Activated naive CD4-positive, alpha-beta T cell treated with anti-CD3 and anti-CD28 coated beads for 36 hours (primary cell): ENCODE measurements at places on chromosomes 6 and 20. TPM values are rescaled to one million over a fixed set of nuclear protein-coding genes. Genes with fewer than 3 reads are reported as not detected.
A peak's percentile ranks its signal among the peaks of the same experiment; 100 is the strongest.

DNA sequence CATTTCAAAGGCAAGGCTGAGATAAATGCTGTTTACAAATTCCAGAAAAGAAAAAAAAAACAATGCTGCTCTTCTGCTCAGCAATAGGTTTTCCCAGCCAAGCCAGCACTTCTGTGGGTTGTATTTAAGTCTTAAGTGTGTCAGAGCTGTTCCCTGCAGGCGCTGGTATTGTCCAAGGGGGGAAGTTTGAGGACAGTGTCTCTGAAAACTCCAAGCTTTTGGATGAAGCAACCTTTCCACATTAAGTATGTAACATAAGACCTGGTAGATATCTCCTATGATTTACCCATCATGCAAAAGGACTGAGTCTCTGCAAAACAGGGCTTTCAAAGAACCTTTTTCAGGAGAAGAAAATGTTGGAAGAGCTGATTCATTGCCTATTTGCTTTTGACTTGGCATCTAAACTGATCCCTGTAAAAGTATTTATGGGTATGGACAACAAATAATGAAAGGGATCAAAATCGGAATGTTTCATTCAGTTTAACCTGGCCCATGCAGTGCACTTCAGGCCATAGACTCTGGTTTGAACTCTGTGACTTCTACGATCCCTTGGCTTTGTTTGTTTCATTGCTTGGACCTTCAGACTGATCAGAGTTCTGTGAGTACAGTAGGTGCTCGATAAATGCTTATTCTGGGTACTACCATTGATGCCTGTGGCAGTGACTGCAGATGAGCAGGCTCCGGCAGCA, 16.1 kb upstream of the PLG start:
- H3K36me3 ChIP-seq: no peaks in the 10 kb centered on the region
- DNase-seq: no peak
- no peaks in the 10 kb centered on the region for H3K4me1 ChIP-seq
- H3K27ac ChIP-seq: no peak overlapping the region
- H3K27me3 ChIP-seq: peaks cover 5% of the 10 kb centered on the region

- H3K27me3 ChIP-seq: no peaks in the 10 kb centered on the region
- H3K27ac ChIP-seq: no peak overlapping the region
- no peak for DNase-seq
- H3K4me3 ChIP-seq: no peak overlapping the region
- peaks cover 11% of the 10 kb centered on the region for H3K36me3 ChIP-seq
- no peaks in the 10 kb centered on the region for H3K4me1 ChIP-seq
Observed at GRCh38 chr6:136563386-136564152, 13.3 kb upstream of the MAP7 start.

RBBP8NL gene
- not detected for total RNA-seq

- no peaks in the 10 kb centered on the region for H3K36me3 ChIP-seq
- H3K27me3 ChIP-seq: peaks cover 4% of the 10 kb centered on the region
- DNase-seq: peak; percentile 61
- H3K4me1 ChIP-seq: peaks cover 7% of the 10 kb centered on the region
- H3K4me3 ChIP-seq: no peak overlapping the region
Observed at GRCh38 chr6:125952764-125953501, 3.6 kb upstream of the HINT3 start.

NFYA gene
- total RNA-seq: 38.7 TPM

PROCR gene
- total RNA-seq: 1.7 TPM

GRCh38 chr6:117666881-117667280, 8.4 kb upstream of the NUS1 start:
- H3K27ac ChIP-seq: no peak overlapping the region
- H3K27me3 ChIP-seq: no peaks in the 10 kb centered on the region
- no peak for DNase-seq
- no peaks in the 10 kb centered on the region for H3K4me1 ChIP-seq
- no peak overlapping the region for H3K4me3 ChIP-seq
- peaks cover 16% of the 10 kb centered on the region for H3K36me3 ChIP-seq

RIPPLY2 gene
- total RNA-seq: not detected

DNA sequence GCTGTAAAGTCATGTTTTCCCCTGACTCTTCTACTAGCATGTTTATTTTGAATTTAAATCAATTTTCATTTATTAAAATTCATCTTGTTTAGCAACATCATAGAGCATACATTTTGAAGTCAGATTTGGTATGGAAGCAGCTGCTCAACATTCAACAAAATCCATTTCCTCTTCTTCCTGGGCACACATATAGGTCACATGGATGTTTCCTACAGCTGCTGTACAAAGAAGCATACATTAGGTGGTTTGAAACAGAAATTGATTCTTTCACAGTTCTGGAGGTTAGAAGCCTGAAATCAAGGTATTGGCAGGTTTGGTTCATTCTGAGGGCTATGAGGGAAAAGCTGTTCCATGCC, 495.2 kb downstream of the RFPL4B start:
- DNase-seq: no peak
- no peak overlapping the region for H3K27ac ChIP-seq
- H3K36me3 ChIP-seq: no peaks in the 10 kb centered on the region
- H3K4me3 ChIP-seq: no peak overlapping the region

- H3K36me3 ChIP-seq: no peaks in the 10 kb centered on the region
- H3K4me3 ChIP-seq: no peak overlapping the region
- H3K4me1 ChIP-seq: no peaks in the 10 kb centered on the region
- peaks cover 12% of the 10 kb centered on the region for H3K27me3 ChIP-seq
- no peak for DNase-seq
Observed at GRCh38 chr20:17417225-17417624, 114.0 kb downstream of the BFSP1 start.

EDN3 gene
- not detected for total RNA-seq

ARFGEF3 gene
- 0.72 TPM for total RNA-seq

DNA sequence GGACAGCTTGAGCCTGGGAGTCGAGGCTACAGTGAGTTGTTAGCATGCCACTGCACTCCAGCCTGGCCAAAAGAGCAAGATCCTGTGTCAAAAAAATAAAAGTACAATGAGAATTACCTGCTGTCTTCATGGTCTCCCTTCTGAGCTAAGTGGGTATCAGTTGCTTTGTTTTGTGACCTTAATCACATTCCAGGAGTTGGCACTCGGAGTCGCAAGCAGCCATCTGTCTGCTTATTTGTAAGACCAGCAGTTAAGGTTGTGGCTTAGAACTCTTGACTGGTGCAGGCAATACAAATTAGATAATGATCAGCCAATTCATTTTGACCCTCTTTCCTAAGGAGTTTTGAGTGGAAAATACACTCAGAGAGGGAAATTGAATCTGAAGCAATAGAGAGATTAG, 114.0 kb downstream of the MYO6 start:
- H3K27ac ChIP-seq: no peak overlapping the region
- H3K27me3 ChIP-seq: peaks cover 6% of the 10 kb centered on the region
- H3K4me3 ChIP-seq: no peak overlapping the region
- DNase-seq: no peak

DNA sequence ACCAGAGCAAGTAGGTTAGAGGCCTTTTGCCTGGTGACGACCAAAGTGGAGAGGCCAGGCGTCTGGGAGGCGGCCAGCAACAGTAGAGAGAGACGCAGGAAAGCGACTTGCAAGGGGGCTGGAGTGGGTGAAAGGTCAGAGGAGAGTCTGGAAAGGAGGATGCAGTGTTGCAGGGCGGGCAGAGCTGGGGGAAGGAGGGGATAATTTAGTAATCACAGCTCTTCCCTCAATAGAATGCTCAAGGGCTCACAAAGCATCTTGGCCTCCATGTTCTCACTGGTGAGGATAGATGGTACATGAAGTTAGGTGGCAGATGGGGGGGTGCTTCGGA, 25.2 kb downstream of the TCF15 start:
- H3K4me1 ChIP-seq: no peaks in the 10 kb centered on the region
- H3K27me3 ChIP-seq: peaks cover 6% of the 10 kb centered on the region
- DNase-seq: no peak
- H3K27ac ChIP-seq: no peak overlapping the region

TCF15 gene
- total RNA-seq: not detected

TNFAIP3 gene
- total RNA-seq: 289 TPM

DNA sequence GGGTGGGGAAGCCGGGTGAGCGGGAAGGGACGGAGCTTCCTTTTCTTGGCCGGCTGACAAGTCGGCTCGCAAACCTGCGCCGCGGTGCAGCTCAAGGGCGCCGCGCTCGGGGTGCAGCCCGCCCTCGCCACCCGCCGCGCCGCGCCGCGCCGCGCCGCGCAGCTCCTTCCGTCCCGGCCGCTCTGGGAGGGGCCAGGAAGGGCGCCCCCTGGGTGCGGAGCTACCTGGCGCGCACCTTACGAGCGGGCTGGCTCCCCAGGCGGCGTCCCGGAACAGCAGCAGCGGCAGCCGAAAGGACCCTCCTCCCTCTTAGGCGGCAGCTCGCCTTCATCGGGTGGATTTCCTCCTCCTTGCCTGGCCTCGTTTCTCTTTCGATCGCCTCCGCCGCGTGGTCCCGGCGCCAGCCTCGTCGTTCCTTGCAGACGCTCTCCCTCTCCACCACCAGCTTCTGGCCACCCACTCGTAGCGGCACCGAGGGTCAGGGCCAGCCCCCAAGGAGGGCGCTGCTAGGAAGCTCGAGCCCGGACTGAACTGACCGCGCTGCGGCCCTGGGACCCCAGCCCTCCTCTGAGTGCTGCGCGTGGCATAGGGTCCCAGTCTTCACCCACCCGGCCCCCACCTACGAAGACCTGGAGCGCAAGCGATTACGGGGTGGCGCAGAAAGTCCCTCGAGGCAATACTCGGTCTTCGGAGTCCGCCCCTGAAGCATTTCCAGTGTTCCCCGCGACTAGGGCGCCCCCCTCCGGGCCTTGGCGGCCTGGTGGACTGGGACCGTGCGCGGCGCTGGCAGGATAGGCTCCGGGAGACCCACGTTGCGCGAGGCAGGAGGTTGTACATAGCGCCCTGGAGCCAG, at the start of gene MAP3K5:
Gene MAP3K5, minus strand, starts transcription at position 68 of the 853 bp plus-strand sequence. CDS start 320 bp downstream, outside the sequence.
- H3K4me1 ChIP-seq: peaks cover 33% of the 10 kb centered on the region
- H3K4me3 ChIP-seq: peak within 1 kb of the TSS; percentile 89
- peak within 1 kb of the TSS; percentile 86 for H3K27ac ChIP-seq
- peaks cover 6% of the 10 kb centered on the region for H3K36me3 ChIP-seq
- no peaks in the 10 kb centered on the region for H3K27me3 ChIP-seq

LY6G6F gene
- total RNA-seq: not detected

- no peaks in the 10 kb centered on the region for H3K36me3 ChIP-seq
- H3K27me3 ChIP-seq: peaks cover 63% of the 10 kb centered on the region
- no peak overlapping the region for H3K4me3 ChIP-seq
- peaks cover 24% of the 10 kb centered on the region for H3K4me1 ChIP-seq
- H3K27ac ChIP-seq: no peak overlapping the region
Observed at GRCh38 chr6:2542858-2543218, 207.9 kb downstream of the MYLK4 start.

DNA sequence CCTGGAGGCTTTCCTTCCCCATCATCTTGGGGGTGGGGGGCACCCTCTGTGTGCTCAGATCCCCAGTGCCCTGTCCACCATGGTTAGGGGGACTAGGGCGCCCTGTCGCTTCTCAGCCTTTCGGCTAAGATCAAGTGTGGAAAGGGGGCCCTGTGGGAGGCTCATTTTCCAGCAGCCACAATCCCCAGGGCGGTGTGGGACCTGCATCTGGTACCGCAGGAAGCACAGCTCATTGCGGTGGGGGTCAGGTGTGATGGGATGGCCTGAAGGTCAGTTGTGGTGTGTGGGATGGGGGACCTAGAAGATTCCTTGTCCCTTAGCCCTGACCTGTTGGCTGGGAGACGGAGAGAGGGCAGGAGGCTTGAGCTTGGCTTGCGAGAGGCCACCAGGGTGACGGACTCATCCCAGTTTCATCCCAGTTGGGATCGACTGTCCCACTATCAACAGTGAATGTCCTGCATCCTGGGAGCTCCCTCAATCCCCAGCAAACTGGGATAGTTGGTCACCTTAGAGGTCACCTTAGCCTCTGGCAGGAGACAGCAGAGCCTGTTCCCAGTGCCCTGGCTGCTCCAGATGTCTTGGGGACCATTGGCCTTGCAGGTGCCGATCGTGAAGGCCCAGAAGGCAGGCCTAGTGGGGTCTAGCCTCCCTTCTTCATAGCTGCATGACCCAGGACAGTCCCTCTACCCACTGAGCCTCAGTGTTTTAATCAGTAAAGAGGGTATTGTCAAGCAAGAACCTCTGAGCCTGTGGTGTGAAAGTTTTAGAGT, 64.5 kb upstream of the PMEPA1 start:
- DNase-seq: no peak
- no peak overlapping the region for H3K27ac ChIP-seq
- no peaks in the 10 kb centered on the region for H3K36me3 ChIP-seq
- H3K4me3 ChIP-seq: no peak overlapping the region

PERP gene
- 4.3 TPM for total RNA-seq

DNA sequence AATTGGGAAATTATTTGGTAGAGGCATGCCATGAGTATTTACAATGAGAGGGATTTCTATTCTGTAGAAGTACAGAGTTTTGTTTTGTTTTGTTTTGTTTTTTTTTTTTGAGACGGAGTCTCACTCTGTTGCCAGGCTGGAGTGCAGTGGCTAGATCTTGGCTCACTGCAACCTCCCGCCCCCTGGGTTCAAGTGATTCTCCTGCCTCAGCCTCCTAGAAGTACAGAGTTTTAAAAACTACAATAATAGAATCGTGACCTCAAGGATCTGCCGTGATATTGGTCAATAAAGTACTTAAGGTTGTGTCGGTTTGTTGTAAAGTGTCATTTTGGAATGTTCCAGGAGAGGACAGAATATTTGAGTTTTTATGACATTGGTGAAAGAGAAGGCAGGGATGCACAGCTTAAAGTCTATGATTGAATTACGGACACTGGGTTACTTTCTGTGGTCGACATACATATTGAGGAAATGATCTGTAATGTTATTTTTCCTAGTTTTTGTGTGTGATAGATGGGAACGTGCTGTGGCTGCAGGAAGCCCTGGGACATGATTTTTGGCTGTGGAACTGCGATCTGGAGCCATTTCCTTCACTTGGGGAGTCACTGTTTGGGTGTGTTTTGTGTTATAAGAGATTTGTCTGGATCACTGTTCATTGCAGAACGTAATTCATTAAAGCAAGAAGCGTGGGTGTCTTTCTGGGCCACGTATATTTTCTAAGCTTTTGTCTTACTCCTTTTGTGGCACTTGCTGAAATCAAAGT, 59.6 kb downstream of the TIAM2 start:
- H3K4me1 ChIP-seq: peaks cover 23% of the 10 kb centered on the region
- H3K36me3 ChIP-seq: no peaks in the 10 kb centered on the region
- H3K4me3 ChIP-seq: no peak overlapping the region
- no peaks in the 10 kb centered on the region for H3K27me3 ChIP-seq
- no peak overlapping the region for H3K27ac ChIP-seq

- no peak overlapping the region for H3K4me3 ChIP-seq
- no peak overlapping the region for H3K27ac ChIP-seq
- peaks cover 16% of the 10 kb centered on the region for H3K4me1 ChIP-seq
- H3K27me3 ChIP-seq: peaks cover 67% of the 10 kb centered on the region
Observed at GRCh38 chr6:10882657-10883171, 873 bp upstream of the GCM2 start.

DNA sequence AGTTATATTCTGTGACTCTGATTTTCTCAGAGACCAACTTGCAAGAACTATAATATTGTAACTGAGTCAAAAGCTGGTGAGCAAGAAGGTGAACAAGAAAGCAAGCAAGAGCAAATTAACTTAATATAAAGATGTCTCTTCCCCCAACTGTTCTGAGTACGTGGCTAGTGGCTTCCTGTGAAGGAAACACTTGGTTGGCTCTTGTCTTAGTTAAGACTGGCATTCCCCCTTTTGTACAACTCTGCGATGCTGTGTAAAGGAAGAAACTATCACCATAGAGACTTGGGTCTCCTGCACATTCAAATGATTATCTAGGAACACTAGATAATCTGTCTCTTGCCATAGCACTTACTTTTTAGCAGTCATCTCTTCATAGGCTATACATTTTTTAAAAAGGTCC, 47.3 kb upstream of the TNFAIP3 start:
- peaks cover 81% of the 10 kb centered on the region for H3K4me1 ChIP-seq
- H3K4me3 ChIP-seq: no peak overlapping the region
- peak overlapping the region; percentile 72 for H3K27ac ChIP-seq
- peaks cover 2% of the 10 kb centered on the region for H3K36me3 ChIP-seq
- H3K27me3 ChIP-seq: no peaks in the 10 kb centered on the region
- peak; percentile 63 for DNase-seq

GRCh38 chr20:41191562-41192500, 54.5 kb downstream of the PLCG1 start:
- H3K27me3 ChIP-seq: no peaks in the 10 kb centered on the region
- no peak overlapping the region for H3K4me3 ChIP-seq
- H3K36me3 ChIP-seq: peaks cover 13% of the 10 kb centered on the region
